ENCODE measurements at places on chromosomes 13 and 19. TPM values are rescaled to one million over a fixed set of nuclear protein-coding genes. Genes with fewer than 3 reads are reported as not detected.

DNA sequence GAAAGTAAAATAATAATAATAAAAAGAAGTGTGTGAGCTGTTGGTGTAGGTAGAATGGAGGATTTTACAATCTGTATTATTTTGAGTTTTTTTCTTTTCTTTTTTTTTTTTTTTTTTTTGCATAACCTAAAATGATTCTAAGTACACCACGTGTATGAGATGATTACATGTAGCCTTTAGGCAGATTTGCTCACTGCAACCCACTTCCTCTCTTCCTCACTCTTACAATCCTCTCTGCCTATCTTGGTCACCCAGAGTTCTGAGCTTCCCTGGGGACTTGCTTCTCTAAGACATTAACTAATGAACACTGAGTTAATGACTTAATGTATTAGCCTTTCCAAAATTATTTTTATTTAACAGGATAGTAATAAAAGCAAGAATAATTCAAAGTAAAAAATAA, 1169.6 kb downstream of the EFNB2 start:
- DNase-seq = no peak

Gene FAM187B
- not detected for total RNA-seq

GRCh38 chr19:19740755-19741154, 7.8 kb upstream of the ZNF14 start:
- DNase-seq = no peak

DNA sequence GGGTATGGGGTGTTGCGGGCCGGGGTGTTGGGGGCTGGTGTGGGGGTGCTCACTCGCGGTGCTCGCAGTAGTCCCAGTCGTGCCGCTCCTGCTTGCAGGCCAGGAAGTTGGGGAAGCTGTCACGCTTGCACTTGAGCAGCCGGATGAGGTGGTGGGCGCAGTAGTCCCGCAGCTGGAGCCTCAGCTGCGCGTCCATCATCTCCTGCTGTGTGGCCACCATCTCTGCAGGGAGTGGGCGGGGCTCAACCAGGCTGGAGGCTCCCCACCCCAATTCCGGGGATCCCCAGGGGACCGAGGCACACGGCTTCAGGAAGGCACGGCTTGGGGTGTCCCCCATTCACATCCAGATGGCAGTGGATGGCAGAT, 5.2 kb downstream of the NDUFB7 start:
- no peak for DNase-seq

Gene KANK3
- 0.09 TPM for total RNA-seq

GRCh38 chr13:27419328-27419727, 5.1 kb upstream of the GTF3A start:
- DNase-seq = no peak

GRCh38 chr13:110616103-110617101, 1.1 kb downstream of the NAXD start:
- peak; percentile 67 for DNase-seq

DNA sequence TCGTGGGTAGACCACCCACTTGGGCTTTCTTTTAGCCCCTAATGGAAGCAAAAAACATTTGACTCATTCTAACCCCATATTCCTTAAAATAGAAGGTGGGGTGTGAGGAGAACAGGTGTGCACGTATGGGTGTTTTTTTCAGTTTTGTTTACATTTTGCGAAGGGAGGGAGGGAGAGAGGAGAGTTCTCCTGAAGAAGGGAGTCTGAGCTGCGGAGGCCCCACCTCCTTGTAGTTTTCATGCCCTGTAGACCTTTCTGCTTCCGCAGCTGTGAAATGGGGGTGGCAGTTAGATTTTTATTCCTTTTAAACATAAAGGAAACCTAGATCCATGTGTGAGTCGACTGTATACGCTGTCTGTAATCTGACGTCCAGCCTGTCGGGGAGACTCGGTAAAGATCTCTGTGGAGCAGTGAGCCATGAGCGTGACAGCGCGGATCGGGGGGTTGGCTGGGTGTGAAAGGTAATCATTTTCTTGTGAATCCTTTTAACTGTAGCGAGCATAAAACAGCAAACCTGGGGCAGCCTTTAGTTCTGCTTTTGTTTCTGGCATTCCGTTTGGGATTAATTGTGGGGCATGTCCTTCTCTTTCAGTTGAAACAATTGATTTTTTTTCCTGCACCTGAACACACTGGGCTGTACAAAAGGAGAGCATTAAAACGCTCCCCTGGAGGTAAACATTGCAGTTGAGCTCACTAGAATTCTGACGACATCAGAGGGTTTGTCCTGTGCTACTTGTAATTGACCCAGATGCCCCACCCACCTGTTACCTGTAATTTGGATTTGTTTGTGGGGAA, 2.3 kb downstream of the UPF1 start:
- DNase-seq = no peak

DNA sequence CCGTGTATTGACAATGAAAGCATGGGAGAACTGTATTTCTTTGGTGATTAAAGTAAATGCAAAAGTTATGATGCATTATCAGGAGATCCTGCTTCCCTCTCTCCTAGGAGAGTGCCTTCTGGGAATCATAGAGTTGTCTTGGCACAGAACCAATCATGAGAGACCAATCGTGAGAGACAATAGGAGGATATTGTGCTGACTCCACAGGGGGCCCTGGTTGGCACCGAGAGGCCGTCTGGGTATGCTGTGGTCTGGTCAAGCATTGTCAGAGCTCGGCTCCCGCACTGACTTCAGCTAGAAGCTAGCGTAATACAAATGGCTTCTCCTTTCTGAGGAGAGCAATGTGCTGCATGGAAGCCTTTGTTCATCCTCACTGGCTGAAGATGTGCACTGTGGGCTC, 131.5 kb upstream of the GJB6 start:
- peak; percentile 5 for DNase-seq

Gene ANKLE1
- total RNA-seq = 0.41 TPM

DNA sequence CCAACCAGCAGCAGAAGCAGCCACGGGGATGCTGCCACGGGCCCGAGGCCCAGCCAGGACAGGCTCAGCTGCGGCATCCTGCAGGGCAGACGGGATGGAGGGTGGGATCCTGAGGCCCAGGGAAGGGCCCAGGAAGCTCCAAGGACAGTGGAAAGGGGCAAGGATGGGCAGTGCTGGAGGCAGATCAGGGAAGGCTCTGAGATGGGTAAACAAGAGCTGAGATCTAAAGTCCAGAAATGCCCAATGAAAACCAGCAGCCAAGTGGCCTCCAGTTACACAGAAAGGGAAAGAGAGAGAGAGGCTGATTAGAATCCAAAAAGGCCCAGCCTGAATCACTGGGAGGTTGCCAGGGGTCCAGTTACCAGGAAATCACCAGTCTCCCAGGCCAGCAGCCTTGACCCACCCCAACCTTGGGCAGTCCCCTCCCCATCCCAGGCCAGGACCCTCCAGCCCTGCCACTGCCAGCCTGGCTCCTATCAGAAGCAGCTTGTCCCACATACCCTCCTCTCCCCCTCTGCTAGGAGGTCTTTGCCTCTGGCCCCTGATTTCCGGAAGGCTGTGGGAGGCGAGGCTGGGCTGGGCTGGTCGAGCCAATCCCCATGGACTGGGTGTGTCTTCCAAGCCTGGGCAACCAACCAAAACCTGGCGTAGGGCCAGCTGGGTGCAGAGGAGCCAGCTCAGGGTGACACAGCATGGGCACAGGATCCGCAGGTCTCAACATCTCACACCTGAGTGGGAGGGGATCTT, at the start of gene CYP4F11:
Gene CYP4F11, minus strand, starts transcription at position 198 of the 747 bp plus-strand sequence. Its CDS starts 121 bp downstream, at position 77.
- DNase-seq = no peak

DNA sequence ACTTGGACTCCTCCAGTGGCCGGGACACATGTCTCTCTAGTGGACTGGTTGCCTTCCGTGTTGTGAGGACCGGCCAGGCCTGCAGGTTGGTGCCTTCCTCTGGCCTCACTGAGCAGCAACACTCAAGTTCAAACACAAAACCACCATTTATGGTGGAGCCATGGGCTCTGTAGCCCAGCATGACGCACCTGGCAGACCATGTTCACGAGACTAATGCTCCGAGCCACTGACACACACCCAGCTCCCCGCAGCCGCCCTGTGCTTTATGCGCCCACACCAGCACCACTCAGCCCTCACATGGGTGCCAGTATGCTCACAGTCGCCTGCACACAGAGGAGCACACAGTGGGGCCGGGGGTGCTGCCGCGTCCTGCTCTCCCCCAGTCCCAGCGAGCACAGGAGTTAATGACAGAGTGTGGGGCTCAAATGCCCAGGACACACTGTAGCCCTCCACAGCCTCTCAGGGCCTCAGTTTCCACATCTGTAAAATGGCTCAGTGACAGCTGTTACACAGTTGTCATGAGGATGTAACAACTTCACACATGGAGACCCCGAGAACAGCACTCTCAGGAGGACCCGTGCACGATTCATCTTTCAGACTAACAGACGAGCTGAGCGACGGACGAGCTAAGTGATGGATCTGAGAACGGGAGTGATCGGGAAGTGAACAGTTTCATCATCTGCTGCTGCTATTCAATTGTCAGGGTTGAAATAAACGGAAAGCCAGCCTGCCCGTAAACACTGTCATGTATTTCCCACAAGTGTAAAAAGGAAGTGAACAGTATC, 7.8 kb downstream of the GAS6 start:
- no peak for DNase-seq

- no peak for DNase-seq
Measured at GRCh38 chr19:52214241-52214640, 24.4 kb downstream of the PPP2R1A start.
